ENCODE measurements at places on chromosomes 2 and 18. TPM values are rescaled to one million over a fixed set of nuclear protein-coding genes. Genes with fewer than 3 reads are reported as not detected.

DNA sequence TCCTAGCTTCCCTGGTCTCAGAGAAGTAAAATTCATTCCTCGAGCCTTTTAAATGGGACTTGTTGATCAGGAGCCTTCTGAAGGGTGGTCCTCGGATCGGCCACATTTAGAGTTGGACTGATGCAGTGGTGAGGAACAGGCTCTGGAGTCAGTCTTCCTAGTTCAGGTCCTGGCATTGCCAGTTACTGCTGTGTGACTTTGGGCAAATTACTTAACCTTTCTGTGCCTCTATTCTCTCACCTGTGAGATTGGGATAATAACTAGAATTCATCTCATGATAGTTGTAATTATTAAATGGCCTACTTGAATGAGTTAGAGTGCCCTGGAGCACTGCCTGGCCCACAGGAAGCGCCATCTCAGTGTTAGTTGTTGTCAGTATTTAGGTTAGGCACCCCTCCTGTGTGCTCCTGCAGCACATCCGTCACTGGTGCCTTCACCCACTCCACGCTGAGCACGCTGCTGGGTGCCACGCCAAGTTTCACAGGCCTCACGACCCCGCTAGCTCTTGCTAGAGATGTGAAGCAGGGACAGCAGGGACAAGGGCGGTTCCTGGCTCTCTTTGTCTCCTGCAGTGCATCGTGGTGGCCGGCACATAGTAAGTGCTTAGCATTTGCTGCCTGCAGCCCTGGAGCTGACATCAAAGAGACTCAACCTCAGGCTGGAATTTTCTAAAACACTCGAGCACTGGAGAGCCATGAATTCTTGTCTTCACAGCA, 122.9 kb downstream of the FAM210A start:
- no peaks in the 10 kb centered on the region for H3K27me3 ChIP-seq
- no peak for DNase-seq
- no peaks in the 10 kb centered on the region for H3K36me3 ChIP-seq
- no peak overlapping the region for H3K27ac ChIP-seq

GRCh38 chr2:39902103-39902502, 123.0 kb upstream of the THUMPD2 start:
- no peak overlapping the region for H3K4me3 ChIP-seq
- no peaks in the 10 kb centered on the region for H3K36me3 ChIP-seq
- H3K27me3 ChIP-seq = no peaks in the 10 kb centered on the region
- no peak overlapping the region for H3K27ac ChIP-seq
- DNase-seq = no peak
- no peaks in the 10 kb centered on the region for H3K4me1 ChIP-seq

GRCh38 chr18:2686349-2686968, 30.9 kb downstream of the SMCHD1 start:
- no peak overlapping the region for H3K27ac ChIP-seq
- no peak for DNase-seq
- no peaks in the 10 kb centered on the region for H3K27me3 ChIP-seq
- H3K4me1 ChIP-seq = peaks cover 54% of the 10 kb centered on the region

Gene ABCB6
- 22.8 TPM for total RNA-seq

- H3K27me3 ChIP-seq = no peaks in the 10 kb centered on the region
- H3K27ac ChIP-seq = no peak overlapping the region
- no peaks in the 10 kb centered on the region for H3K4me1 ChIP-seq
- no peak for DNase-seq
- H3K36me3 ChIP-seq = no peaks in the 10 kb centered on the region
- H3K4me3 ChIP-seq = no peak overlapping the region
These were observed 185.4 kb downstream of the TFCP2L1 start for GRCh38 chr2:121099329-121100290.

GRCh38 chr2:218063486-218063885, 5.6 kb upstream of the RUFY4 start:
- H3K27me3 ChIP-seq = peaks cover 2% of the 10 kb centered on the region
- H3K36me3 ChIP-seq = no peaks in the 10 kb centered on the region
- DNase-seq = no peak
- H3K4me3 ChIP-seq = no peak overlapping the region
- H3K4me1 ChIP-seq = peaks cover 2% of the 10 kb centered on the region

- no peaks in the 10 kb centered on the region for H3K27me3 ChIP-seq
- H3K4me3 ChIP-seq = no peak overlapping the region
- H3K27ac ChIP-seq = no peak overlapping the region
- no peak for DNase-seq
- peaks cover 9% of the 10 kb centered on the region for H3K4me1 ChIP-seq
These were observed 19.1 kb upstream of the SMARCAL1 start for GRCh38 chr2:216392945-216393840.

DNA sequence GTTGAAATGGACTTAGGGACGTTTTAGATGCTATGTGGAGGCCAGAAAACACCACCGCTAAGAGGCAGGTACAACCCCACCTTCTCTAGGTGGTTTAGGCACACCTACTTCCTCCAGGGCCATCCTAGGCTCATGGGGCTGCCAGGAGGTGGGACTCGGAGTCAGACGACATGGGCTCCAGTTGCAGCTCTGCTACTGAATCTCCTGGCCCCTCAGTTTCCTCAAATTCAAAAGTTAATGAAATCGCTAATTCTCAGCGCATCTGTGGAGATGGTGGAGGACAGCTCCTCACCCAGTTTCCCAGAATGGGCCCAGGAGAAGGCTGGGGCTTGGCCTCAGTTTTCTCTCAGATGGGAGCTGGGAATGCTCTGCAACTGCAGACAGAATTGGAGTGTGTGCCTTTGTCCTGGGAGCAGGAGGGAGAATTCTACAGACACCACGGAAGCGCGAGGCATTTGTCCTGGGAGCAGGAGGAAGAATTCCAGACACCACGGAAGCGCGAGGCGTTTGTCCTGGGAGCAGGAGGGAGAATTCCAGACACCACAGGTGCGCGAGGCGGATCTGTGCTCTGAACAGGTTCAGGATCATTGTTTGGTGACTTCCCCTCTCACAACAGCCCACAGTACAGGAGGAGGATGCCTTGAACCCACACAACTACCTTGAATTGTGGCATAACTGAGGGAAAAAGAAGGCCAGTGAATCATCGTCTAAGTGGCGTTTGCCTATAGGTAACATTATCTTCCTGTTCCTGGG, 103.7 kb upstream of the PXDN start:
- no peak overlapping the region for H3K4me3 ChIP-seq
- H3K27ac ChIP-seq = no peak overlapping the region
- peaks cover 3% of the 10 kb centered on the region for H3K27me3 ChIP-seq
- no peak for DNase-seq
- H3K36me3 ChIP-seq = no peaks in the 10 kb centered on the region

DNA sequence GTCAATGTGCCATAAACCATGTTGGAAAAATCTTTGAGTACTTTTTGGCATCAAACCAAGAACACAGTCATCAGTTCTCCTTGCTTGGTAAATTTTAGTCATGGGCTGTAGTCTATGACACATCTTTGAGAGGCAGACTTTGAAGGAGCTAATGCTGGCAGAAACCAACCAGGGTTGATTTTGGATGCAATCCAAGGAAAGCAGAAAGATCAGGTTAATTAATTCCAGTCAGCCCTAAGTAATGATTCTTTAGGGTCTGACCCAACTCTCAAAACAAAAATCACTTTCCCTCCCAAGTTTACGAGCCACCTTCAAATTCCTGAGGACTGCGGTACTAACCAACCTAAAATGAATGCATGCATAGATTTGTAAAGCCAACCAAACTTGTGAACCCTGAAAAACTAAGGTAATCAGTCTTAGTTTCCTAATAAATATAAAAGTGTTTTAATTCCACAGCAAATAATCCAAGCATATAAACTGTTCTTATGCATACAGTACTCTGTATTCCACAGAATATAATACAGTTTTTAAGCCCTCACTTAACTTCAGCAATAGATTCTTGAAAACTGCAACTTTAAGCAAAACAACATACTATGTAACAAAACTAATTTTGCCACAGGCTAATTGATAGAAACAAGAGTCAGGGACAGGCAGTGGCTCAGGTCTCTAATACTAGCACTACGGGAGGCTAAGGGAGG, 22.0 kb downstream of the AP1S3 start:
- no peak for DNase-seq
- H3K36me3 ChIP-seq = no peaks in the 10 kb centered on the region
- H3K4me3 ChIP-seq = no peak overlapping the region
- H3K4me1 ChIP-seq = no peaks in the 10 kb centered on the region
- no peak overlapping the region for H3K27ac ChIP-seq
- H3K27me3 ChIP-seq = no peaks in the 10 kb centered on the region
